Adipocyte (in vitro differentiated cells): ENCODE measurements at places on chromosomes 11 and 22.

DNA sequence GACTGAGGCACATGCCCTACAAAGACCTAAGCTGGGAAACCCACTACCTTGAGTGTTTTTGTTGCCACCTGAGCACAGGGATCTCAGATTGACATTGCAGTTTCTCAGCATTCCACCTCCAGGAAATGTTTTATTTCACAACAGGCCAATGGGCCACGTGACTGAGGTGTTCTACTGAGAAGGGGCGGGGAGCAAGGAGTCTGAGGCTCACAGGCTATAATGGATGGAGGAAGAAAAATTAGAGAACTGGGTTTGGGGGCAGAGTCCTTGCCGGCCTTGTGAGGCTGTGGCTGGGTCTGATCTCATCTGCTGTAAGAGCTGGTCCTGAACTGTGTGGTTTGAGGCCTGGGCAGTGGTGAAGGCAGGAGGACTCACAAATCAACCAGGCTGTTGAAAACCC lies 40.7 kb downstream of the ZNF202 start:
- DNase-seq = no peak

DNA sequence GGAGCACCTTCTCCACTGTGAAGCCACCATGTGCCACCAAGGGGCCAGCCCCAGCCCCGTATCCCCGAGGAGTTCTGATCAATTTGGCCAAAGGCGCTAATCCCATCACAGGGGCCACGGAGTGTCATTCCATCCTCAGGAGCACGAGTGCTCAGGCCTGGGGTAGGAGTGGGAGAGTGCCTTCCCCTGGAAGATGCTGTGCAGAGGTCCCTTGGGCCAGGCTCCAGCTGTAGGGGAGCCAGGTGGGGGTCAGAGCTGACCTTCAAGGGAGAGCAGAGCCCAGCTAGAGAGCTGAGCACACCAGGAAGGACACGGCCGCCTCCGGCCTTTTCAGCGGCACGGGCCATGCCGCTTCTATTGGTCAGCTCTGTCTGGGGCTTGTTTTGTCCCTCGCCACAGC lies 1459.9 kb downstream of the BRD1 start:
- DNase-seq = no peak

GRCh38 chr11:36193290-36193619 lies 96.0 kb downstream of the COMMD9 start:
- DNase-seq = no peak

GRCh38 chr11:118909619-118910308 lies 16.0 kb downstream of the BCL9L start:
- DNase-seq = no peak

- no peak for DNase-seq
Observed at GRCh38 chr11:108206171-108206570, 16.3 kb downstream of the NPAT start.
